ENCODE measurements at places on chromosomes 16 and 17.

DNA sequence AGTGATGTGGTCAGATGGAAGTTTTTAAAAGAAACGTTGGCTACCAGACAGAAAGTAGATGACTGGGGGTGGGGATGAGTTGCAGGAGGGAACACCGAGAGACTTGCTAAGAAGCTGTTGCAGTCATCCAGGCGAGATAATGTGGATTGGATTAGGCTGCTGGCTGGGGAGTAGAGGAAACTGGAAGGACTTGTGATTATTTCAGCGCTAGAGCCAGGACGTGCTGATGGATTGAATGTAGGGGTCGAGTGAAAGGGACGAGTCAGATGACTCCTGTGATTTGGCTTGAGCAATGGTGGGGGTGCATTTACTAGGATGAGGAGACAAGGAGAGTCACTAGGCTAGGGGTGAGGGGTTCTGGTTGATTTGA is 88.5 kb downstream of the CLEC16A start:
- peak; percentile 87 for DNase-seq

- DNase-seq: no peak
Measured at GRCh38 chr16:19595043-19595767, 39.7 kb downstream of the VPS35L start.

DNA sequence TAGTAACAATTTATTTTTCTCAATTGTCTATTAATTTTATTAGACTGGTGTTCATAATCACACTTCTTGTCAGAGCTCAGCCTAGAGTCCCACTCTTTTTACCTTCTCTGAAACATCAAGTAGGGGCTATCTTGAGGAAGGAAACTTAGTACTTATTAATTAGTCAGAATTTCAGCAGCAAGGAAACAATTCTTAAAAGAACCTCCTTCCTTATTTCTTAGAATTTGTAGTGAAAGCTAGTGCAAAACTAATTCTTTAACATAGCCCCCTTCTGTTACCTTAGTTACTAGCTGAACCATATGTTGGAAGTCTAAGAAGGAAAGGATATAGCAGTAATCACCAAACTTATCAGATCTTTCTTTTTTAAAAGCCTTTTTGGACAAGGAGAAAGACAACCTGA is 35.2 kb downstream of the MAP2K4 start:
- no peak for DNase-seq

DNA sequence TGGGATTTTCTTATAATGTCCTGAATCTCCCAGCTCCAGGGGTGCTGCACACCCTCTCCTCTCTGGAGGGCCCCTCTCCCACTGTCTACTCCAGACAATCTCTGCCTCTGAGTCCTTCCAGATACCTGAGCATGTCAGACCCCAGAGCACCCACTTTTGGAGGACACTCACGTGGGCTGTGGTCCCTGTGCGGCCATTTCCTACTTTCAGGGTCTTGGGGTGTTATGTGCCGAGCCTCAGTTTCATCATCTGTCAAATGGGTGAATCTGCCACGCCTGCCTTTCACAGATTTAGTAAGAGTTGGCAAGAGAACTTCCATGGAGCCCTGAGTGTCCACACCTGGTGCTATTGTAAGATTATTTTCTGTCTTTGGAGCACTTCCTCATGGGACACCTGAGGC is 3.7 kb upstream of the FOXL1 start:
- DNase-seq: peak; percentile 38

- no peak for DNase-seq
Measured at GRCh38 chr17:253091-253846, 71.8 kb upstream of the DOC2B start.

DNA sequence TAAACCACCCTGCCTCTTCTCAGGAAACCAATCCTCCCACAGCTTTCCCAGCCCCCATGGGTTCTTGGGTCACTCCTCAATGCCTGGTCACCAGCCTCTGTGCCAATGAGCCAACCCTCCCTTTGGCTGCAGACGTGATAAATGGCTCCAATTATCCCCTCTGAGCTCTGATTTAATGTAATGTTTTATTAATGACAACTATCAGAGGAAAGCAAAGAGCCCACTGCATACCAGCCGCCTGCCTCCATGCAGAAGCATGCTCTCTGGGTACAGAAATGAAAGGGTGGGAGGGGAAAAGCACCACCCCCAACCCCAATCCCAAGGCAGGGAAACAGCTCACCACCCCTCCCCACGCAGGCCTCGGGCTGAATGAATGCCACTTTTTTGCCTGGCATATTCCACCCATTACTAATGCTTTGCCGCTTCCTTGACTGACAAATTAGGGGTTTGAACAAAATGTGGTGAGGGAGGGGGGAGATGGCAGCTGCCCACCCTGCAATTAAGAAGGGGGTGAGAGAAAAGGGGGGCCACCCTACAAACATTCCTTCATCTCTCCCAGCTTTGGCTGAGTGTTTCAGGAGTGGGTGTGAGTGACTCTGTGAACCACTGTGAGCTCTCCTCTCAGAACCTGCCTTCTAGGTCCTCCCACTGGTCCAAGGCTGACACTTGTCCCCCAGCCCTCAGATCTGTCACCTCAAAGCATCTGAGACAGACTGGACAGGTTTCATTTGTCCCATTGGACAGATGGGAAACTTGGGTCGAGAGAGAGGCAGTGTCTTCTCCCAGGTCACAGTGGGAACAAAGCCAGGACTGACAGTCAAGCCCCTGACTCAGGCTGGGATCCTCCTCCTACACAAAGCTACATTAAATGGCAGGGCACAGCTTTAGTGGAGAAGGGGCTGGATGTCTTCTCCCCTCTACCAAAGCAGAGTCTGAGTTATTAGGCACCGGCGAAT is 161.5 kb downstream of the TMEM132E start:
- DNase-seq: peak; percentile 36

DNA sequence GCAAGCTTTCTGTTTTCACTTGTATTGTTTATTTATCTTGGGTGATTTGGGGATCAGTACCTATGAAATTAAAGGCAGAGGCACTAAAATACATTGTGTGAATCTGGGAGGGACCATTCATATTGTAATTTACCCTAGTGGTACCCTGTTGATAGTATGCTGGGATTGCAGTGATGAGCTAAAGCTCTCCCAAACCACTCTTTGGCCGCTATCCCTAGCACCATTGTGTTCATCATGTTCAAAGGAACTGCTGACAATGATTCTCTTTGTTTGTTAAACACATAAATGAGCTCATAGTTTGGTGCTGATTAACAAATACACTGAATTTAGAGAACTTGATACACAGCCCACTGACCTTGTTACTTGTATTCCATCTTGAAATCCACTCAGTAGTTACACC is 1469.8 kb downstream of the CDH11 start:
- DNase-seq: no peak

DNA sequence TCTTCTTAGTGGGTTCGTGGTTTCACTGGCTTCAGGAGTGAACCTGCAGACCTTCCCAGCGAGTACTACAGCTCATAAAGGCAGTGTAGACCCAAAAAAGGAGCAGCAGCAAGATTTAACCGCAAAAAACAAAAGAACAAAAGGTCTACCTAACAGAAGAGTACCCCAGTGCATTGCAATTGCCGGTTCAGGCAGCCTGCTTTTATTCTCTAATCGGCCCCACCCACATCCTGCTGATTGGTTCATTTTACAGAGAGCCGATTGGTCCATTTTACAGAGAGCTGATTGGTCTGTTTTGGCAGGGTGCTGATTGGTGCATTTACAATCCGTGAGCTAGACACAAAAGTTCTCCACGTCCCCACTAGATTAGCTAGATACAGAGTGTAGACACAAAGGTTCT is 2.0 kb upstream of the ARRB2 start:
- DNase-seq: peak; percentile 80

DNA sequence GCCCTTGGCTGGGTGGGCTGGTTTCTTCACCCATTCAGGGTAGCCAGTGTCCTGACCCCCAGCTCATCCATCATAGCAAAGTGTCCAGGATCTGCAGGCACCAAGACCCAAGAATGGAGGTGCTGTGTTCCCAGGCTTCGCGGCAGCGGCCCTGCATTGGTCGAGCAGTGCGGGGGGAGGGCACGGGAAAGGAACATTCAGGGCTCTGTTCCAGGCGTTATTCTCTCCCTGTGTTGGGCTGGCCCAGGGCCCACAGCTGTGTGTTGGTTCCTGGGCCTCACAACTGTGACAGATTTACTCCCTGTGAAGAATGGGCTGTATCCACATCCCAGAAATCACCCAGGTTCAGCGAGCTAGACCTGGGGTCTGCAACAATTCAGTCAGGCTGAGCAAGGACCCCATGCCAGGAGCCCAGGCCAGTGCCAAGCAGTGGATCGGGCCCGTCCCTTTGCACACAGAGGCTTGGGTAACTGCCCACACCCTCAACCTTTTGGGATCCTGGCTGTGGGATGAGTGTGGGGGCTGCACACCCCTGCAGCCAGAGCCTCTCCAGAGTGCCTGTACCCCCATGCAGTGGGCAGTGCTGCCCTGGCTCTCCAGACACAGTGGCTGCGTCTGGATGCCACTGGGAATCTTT is 10.0 kb downstream of the GPT2 start:
- DNase-seq: no peak

DNA sequence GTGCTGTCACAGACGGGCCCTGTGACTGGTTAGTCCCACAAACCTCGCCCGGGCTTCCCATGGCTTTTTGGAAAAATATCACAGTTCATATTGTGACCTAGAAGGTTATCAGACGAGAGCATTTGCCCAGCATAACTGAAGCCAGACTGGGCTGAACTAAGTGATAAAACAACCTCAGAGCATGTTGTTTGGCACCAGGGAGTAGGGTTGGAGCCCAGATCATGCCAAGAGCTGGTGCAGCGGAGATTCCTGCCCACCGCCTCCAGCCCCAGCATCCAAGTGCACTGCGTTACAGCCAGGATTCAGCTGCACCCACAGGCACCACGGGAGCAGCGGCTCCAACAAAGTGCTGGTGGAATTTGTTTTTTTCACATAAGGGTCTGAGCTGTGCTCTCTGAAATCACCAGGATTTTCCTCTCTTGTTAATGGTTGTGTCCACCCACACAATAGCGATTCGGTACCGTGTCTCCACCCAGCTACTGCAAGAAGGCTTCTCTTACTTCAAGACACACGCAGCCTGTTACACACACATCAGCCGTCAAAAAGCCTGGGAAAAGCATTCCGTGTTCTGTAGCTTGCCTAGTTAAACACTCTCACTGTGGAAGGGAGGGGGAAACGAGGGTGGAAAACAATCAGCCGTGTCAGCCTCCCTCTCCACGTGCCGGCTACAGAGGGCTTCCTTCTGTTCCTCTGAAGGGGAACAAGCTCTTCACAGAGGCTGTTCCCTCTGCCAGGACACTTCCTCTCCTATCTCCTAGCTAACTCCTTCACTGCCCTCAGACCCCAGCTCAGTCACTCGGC is 273.8 kb downstream of the C16orf95 start:
- DNase-seq: no peak

DNA sequence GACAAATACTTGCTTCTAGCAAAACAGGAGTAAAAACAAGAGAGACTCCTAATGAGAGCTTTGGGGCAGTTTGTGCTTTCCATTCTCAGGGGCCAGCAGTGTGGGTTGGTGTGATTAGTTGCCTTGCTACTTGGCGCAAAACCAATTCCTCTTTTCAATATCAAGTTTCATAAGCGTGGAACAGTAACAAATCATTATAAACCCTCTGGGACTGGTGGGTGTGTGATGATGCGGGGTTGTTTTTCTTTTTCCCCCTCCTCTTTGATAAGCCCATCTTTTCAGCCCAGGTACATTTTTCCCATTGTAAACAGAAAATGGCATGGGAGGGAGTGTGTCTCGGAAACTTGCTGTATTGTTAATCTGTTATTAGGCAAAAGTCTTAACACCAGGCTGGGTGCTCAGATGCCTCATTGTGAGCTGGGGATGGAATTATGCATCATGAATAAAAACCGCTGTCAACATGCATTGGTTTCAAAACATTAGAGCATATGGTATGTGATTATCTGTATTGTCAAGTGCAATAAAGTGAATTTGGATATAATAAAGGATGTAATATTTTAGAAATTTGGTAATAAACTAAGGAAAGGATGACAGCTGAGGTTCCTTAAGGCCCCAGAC is 166.4 kb downstream of the CCDC182 start:
- DNase-seq: no peak

DNA sequence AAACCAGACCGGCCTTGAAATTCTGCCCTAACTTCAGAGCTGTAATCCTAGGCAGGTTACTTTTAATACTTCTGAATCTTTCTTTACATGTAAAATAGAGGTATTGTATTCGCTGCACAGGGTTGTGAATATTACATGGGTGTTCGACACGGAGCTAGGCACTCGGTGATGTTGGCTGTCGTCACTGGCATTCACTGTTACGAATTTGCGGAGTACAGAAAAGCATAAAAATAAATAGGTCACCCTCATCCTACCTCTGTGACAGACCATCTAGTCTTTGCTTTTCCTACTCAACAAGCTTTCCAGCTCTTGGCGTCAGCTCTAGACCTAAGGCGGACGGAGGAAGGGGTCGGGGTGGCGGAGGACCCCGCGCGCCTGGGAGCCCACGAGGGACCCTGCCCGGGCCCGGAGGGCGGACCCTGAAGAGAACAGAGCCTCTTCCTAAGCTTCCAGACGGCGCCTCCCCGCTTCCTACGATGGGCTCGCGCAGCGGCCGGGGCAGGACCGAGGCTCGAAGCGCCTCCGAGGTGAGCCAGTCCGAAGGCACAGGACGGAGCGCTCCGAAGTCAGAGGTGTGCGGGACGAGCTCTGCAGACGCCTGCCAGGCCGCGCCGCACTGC is 879 bp upstream of the SPG7 start:
- DNase-seq: no peak

DNA sequence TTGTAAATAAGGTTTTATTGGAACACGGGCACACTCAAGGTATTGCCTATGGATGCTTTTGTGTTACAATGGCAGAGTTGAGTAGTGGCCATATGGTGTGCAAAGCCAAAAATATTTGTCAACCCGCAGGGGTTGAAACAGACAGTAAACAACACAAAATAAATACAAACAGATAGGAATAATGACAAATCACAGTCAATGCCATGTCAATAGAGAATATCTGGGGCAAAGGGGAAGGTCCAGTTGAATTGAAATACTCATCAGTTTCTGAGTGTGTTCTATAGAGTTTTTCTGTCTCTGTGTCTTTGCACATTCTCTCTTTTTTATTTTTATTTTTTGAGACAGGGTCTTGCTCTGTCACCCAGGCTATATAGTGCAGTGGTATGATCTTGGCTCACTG is 37.5 kb downstream of the PITPNC1 start:
- DNase-seq: no peak

DNA sequence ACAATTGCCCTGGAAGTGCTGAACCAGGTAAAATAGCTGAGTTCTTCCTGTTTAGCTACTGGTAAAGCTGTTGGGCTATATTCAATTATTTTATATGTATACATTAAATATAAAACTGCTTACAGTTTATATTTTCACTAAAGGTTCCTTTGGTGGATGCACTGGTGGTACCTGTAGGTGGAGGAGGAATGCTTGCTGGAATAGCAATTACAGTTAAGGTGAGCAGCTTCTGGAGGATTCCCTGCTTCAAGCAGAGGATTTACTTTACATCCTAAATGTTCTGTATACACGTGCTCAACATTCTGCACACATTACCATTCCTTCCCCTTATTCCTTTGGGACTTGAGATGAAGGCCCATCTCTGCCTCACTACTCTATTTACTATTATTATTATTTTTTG is 14.9 kb downstream of the TSR1 start:
- DNase-seq: no peak

- no peak for DNase-seq
Measured at GRCh38 chr17:79504181-79504605, 106.7 kb downstream of the RBFOX3 start.

GRCh38 chr16:56936491-56936890 is 4.5 kb downstream of the HERPUD1 start:
- no peak for DNase-seq

Data from endodermal cell (in vitro differentiated cells).